Astrocyte of the spinal cord (primary cell): ENCODE measurements at places on chromosomes 4 and X.

- DNase-seq = peak; percentile 10
Measured at GRCh38 chr4:89307446-89308160, at the start of gene GPRIN3. TSS of gene GPRIN3 (minus strand) at chr4:89307800. CDS start at chr4:89250110, 57,690 bp downstream.

GRCh38 chr4:24471486-24472160, 112.7 kb downstream of the DHX15 start:
- DNase-seq = peak; percentile 8

- DNase-seq = peak; percentile 67
Measured at GRCh38 chr4:142373610-142374009, 472.5 kb downstream of the INPP4B start.

DNA sequence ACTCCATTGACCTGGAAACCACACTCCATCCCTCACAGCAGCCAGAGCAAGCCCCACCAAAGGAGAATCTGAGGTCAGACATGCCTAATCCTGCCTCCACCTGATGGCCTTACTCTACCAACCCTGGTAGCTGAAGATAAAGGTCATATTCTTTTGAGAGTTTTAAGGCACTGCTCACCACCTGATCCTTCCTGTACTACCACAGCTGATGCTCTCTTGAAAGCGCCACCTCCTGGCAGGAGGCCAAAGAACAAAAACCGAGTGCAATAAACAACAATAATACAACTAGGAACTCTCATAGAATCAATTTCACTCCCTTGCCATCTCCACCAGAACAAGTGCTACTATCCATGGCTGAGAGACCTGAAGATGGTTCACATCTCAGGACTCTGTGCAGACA, 301.6 kb downstream of the NAF1 start:
- no peak for DNase-seq
